Stimulated activated CD4-positive, alpha-beta T cell treated with anti-CD3 and anti-CD28 coated beads, Interleukin-15, amount 100 ng/mL, for 1 hour (primary cell): ENCODE measurements at places on chromosomes 2 and 18.

GRCh38 chr2:105055613-105056012, 17.7 kb downstream of the MRPS9 start:
- DNase-seq: no peak

- DNase-seq: no peak
These were observed 51.4 kb upstream of the YPEL5 start for GRCh38 chr2:30095402-30095801.

DNA sequence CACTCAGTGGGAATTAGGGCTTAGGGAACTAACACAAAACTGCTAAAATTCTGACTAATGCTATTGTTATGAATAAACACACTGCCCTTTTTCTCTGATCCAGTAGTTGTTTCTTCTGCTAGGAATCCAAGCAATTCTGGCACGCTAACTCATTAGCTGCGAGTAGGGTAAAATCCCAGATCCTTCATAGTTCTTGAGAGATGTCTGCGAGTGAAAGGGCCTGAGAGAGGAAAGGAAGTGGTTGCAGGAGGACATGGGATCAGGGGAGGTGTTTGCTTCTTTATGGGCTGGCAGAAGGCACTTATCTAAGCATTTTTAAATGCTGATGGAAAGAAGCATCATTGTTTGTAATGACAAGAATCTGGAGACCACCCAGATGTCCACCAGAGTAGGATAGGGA, 9.4 kb downstream of the MAP3K19 start:
- DNase-seq: no peak

- DNase-seq: no peak
These were observed 32.2 kb downstream of the MTERF4 start for GRCh38 chr2:241069821-241070281.

DNA sequence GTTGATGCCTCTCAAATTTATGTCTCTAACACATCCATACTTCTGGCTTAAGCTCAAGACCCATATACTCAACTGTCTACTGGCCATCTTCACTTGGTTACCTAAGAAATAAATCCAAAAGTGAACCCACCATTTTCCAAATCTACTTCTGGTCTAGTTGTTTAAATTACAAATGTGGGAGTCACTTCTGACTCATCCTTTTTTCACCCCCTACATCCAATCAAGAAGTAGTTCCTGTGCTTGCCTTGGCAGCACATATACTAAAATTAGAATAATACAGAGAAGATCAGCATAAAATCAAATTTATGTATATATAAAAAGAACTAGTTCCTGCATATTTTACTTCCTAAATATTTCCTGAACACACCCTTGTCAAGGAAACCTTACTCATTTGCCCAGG, 53.6 kb downstream of the STRN start:
- no peak for DNase-seq

DNA sequence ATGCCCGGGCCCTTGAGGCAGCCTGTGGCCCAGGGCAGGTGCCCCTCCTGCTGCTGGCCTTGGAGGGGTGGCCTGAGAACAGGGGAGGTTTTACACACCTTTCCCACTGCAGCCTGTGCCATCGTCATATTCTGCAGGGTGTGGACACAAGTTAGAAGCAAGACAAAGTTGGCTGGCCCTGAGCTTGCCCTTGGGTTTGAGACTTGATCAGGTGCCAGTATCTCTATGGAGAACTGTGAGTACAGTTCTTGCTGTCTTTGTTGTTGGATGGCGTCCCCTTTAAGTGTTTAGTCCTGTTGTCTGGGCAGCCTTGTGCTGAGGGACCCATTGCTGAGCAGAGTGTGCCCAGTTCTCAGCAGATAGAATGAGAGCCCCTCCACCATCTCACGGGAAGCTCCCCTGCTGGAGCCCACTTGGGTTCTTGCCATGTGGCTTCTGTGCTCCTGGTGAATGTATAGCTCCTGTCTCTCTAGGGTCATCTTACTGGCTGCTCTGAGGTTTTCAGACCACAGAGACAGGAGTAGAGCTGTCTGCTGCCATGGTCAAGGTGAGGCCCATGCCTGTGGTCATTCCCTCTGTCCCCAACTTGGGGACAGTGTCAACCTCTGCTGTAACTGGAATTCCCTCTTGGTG, 115.9 kb downstream of the SH3RF3 start:
- DNase-seq: no peak

DNA sequence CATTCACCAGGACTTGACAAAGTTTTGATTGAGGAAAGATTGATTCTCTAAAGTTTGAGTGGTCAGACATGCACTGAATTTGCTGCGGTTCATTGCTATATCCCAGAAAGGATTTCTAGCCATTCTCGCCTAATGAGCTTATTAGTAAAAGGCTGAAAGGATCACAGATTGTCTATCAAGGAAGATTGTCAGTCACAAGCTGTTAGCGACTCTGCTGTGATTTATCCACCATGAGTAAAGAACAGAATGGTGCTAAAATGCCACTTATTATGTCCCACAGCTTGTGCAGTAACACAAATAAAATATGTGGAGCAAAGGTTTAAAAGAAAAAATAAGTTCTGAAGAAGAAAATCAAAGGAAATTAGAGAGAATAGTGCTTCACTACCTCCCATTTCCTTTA, 701.2 kb upstream of the CDH7 start:
- DNase-seq: no peak
